ENCODE measurements at places on chromosomes 11 and 22. TPM values are rescaled to one million over a fixed set of nuclear protein-coding genes. Genes with fewer than 3 reads are reported as not detected.

GRCh38 chr11:11056749-11057471, 199.1 kb upstream of the ZBED5 start:
- DNase-seq: no peak

DNA sequence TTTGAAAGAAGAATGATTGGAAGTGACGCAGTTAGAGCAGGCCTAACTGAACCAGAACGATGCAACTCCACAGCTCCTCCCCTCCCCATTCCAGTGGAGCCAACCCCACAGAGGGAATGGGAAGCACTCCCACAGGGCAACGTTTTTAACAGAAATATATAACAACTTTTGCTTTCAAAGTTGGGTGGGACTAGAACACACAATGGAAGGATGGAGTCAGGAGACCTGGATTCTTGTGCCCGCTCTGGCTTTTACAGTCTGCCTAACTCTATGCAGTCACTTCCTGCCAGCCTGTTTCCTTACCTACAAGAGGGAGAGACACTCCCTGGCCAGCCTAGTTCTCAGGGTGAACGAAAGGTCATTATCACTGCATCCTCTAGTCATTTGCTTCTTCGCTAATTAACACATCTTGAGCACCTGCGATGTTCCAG, 75.5 kb downstream of the PACSIN2 start:
- DNase-seq: no peak

DNA sequence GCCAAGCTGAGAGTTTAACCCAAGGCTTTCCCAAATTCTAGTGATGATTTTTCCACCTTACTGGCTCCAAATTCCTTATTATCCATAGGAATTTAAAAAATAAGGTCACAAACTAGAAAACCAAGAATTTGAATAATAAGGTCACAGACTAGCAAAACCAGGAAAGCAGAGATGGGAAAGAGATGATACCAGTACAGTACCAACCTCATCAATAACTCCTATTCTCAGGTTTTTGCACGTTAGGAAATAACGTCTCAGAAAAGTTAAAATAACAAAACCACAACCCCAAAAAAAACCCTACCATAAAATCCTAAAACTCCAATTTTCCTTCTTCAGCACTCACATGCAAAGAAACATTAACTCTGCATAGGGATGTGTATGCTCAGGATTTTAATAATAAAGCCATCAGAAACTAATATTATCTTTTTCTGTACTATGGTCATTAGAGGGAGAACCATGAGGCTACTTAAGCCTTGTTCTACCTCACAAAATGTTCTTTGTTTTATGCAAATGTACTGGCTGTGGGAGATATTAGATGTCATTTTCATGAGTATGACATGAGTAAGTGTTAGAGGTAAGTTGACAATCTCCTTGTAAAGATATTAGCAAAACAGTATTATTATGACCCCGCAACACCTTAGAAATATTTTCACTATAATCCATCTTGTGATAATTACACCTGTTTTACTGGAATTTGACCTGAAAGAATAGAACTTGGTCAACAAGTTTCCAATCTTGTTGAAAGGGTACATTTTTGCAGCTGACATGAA, 16.1 kb upstream of the EED start:
- no peak for DNase-seq

GRCh38 chr22:46482056-46482675, 55.3 kb downstream of the CELSR1 start:
- DNase-seq: no peak

GRCh38 chr11:35523331-35523768, 2.1 kb downstream of the PAMR1 start:
- DNase-seq: no peak

The NELL1 gene
- not detected for total RNA-seq

GRCh38 chr11:1402355-1403077, 12.8 kb downstream of the BRSK2 start:
- DNase-seq: no peak

The LIF gene
- 189 TPM for total RNA-seq

GRCh38 chr11:24407733-24408132, 89.1 kb upstream of the LUZP2 start:
- DNase-seq: no peak

GRCh38 chr22:40665312-40665711, 14.0 kb upstream of the MCHR1 start:
- no peak for DNase-seq

All from activated CD4-positive, alpha-beta memory T cell treated with anti-CD3 and anti-CD28 coated beads for 36 hours (primary cell).